ENCODE measurements at places on chromosomes 13 and 19.

- no peak for DNase-seq
These were observed 268.3 kb downstream of the RFC3 start for GRCh38 chr13:34086281-34086680.

DNA sequence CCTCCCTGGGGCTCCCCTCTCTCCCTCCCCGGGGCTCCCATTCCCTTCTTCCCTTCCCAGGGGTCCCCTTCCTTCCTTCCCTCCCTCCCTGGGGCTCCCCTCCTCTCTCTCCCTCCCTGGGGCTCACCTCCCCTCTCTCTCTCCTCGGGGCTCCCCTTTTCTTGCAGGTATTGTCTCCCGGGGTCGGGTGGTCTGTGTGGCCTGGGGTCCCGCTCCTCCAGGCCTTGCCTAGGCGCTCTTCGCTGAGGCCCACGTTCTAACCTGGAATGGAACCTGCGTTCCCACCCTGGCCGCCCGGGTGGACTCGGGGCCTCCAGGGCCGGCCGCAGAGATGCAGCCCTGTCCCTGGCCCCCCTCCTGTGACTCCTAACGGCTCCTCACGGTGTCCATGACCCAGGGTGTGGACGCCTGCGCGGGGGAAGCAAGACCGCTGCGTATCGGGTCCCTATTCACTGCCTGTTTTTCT, 940 bp upstream of the DCUN1D2 start:
- DNase-seq, result no peak

GRCh38 chr13:33794576-33794975, 23.4 kb upstream of the RFC3 start:
- no peak for DNase-seq

DNA sequence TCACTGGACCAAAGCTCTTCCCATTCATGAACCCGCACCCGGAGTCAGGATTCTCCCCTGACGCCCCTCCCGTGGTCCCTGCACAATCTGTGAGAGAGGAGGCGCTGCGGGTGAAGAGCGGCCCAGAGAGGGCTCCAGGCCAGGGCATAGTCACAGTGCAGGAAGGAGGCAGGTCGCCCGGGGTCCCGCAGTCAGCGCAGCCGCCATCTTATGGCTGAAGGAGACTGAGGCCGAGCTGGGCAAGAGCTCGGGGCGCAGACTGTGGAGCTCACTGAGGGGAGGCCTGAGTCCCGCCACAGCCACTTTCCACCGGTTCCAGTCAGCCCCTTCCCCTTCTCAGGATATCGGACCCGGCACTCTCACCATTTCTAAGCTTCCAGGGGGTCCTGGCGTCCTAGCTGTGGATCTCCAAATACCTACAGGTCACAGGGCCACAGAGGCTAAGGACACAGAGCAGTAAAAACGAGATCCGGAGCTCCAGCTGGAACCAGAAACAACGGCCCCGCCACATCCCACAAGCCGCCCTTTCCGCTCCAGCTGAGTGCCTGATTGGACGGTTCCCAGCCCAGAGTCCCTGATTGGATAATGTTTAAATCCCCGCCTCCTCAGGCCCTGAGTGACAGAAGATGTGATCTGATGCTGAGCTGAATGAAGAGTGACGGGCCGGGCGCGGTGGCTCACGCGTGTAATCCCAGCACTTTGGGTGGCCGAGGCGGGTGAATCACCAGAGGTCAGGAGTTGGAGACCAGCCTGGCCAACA, at the start of gene ZNF99:
ZNF99 (minus strand) TSS at position 501 of the 760 bp plus-strand sequence; CDS start at position 366, 135 bp downstream.
- DNase-seq, result no peak

- no peak for DNase-seq
These were observed 1.9 kb upstream of the LINGO3 start for GRCh38 chr19:2309734-2310362.

GRCh38 chr19:55485439-55486011, 537 bp downstream of the NAT14 start:
- no peak for DNase-seq

DNA sequence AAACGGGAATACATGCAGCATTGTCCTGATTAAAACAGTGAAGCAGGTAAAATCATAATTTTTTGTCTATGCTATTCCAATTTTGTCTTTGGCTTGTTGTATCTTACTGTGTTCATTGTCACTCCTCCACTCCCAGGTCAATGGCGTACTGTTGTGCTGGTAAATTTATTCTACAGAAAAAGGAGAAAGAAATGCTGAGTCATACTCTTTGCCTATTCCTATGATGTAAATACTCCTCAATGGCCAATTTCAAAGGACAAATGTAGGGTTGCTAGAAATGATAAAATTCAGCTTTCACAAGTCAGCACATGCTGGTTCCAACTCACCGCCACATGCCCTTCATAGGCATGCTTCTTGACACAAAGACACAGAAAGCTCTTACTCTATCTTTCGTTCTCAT, 694.4 kb upstream of the PCDH20 start:
- no peak for DNase-seq

- no peak for DNase-seq
These were observed 27.3 kb upstream of the SPATA13 start for GRCh38 chr13:24133021-24133795.

DNA sequence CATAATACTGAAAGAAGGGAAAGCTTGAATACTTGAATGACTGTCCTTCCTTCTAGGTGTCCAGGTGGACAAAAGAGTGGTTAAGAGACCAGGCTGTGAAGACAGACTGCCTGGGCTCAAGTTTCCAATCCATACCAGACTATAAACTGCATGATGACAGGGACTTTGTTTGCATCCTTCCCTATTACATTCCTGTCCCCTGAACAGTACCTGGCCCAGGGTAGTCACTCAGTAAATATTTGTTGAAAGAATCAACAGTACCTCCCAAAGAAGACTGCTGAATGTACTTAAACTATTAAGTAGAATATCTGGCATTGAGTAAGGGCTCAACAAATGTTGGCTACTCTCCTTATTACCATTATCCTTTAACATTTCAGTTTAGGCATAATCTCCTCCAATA, 29.7 kb downstream of the MIPEP start:
- DNase-seq, result no peak

GRCh38 chr13:104962411-104962810, 1573.1 kb downstream of the EFNB2 start:
- DNase-seq, result no peak

GRCh38 chr19:4390567-4391305, 9.6 kb downstream of the SH3GL1 start:
- DNase-seq, result no peak

DNA sequence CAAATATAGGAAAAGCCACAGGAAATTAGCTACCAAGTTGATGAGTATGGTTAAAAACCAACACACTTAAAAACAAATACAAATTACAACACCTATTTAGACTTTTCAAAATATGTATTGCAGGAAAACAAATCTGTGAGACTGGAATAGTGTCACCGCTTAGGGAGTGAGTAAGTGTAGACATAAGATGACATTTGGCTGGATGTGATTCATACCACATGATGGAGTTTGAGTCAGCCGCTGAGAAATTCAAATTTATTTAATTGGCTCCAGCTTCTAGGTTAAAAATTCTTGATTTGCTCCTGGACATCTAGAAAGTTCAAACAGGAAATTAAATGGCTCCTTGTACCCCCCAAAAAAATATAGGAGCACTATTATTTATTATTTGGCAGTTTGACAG, 531.7 kb downstream of the SLITRK1 start:
- DNase-seq, result no peak

GRCh38 chr13:74306496-74306895, 172.3 kb upstream of the KLF12 start:
- DNase-seq, result no peak

- DNase-seq, result no peak
These were observed 122.4 kb downstream of the TRPC4 start for GRCh38 chr13:37747071-37747612.

GRCh38 chr13:42924344-42924743, 67.7 kb downstream of the EPSTI1 start:
- DNase-seq, result no peak

DNA sequence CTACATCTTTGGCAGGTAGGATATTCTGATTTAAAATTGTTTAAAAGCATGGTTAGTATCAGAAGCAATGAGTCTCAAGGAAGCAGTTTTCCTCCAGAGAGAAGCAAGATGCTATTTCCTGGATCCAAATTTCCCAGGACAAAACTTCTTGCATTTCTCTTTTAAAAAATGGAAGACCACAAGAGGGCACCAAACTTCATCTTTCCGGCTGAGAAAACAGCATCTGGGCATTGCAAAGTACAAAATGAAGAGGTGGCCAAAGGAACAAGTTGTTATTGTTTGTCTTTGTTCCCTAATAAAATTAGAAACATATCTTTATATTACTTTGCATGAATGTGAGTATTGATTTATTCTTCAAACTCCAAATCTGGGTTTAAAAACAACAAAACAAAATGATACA, 60.0 kb upstream of the LRCH1 start:
- DNase-seq, result no peak

DNA sequence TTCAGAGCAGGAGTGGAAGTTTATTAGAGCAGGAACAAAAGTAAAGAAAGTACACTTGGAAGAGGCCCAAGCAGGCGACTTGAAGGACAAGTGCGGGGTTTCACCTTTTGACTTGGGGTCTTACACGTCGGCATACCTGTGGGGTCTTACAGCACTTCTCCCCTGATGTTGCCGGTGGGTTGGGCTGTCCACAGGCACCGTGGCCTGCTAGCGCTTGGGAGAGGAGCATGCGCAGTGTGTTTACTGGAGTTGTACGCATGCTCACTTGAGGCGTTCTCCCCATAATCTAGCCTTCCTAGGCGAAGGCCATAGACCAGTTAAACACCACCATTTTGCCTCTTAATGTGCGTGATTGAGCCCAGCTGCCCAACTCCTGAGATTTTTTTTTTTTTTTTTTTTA, 25.0 kb upstream of the PLEKHF1 start:
- no peak for DNase-seq

GRCh38 chr19:21587117-21587461, 81.7 kb downstream of the ZNF429 start:
- no peak for DNase-seq

GRCh38 chr13:77409412-77409811, 82.5 kb upstream of the MYCBP2 start:
- no peak for DNase-seq
